H9 (cell line): ENCODE measurements at places on chromosomes 7 and 10. TPM values are rescaled to one million over a fixed set of nuclear protein-coding genes. Genes with fewer than 3 reads are reported as not detected.

DNA sequence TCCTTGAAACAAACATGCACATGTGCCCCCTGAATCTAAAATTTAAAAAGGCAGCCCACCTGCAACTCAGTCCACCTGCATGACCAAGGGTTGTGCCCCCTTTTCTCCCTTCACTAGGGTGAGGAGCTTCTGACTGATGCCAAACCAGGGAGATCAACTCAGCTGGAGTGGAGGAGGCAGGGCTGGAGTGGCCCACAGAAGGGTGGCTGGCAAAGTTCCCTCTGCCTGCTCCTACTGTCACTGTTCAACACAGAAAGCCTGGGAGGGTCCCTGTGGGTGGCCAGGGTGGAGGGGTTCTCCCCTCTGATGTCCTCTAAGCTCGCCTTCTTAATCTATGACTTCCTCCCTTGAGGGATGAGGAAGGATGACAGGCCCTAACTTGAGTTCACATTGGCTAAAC is 55.7 kb upstream of the ANTXRL start:
- peak; percentile 12 for DNase-seq

- peak; percentile 45 for DNase-seq
Measured at GRCh38 chr10:14397066-14397465, 66.3 kb upstream of the FRMD4A start.

- DNase-seq, result no peak
Measured at GRCh38 chr7:148045521-148045920, 545.0 kb upstream of the C7orf33 start.

GRCh38 chr7:151601521-151602305 is 82.0 kb upstream of the RHEB start:
- DNase-seq, result no peak

- DNase-seq, result no peak
Measured at GRCh38 chr7:105743351-105744090, 132.9 kb downstream of the ATXN7L1 start.

DNA sequence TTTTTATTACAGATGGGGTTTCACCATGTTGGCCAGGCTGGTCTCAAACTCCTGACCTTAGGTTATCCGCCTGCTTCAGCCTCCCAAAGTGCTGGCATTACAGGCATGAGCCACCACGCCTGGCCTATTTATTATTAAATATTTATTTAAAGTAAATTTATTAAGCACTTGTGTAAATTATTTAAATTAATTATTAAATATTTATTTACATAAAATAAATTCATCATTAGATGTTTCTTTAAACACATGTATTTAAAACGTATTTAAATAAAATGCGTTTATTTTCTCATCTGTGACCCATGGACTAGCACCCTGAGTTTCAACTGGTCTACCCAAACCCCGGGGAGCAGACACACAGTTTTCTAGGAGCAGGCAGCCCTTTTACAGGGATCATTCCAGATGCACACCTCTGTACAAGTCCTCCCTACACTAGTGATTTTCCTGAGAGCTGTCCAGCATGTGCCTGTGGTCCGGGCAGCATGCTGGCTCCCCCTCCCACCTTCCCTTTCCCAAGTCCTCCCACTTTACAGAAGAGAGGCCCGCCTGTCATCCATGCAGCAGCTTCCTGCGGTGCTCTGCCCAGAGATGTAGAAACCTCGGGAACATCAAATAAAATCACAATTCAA is 89.2 kb upstream of the ATP6V0A4 start:
- DNase-seq, result no peak

GRCh38 chr7:26306790-26307189 is 15.1 kb downstream of the SNX10 start:
- no peak for DNase-seq

GRCh38 chr7:133545618-133546017 is 292.7 kb downstream of the EXOC4 start:
- no peak for DNase-seq

- no peak for DNase-seq
Measured at GRCh38 chr7:138919911-138920310, 61.3 kb downstream of the KIAA1549 start.

DNA sequence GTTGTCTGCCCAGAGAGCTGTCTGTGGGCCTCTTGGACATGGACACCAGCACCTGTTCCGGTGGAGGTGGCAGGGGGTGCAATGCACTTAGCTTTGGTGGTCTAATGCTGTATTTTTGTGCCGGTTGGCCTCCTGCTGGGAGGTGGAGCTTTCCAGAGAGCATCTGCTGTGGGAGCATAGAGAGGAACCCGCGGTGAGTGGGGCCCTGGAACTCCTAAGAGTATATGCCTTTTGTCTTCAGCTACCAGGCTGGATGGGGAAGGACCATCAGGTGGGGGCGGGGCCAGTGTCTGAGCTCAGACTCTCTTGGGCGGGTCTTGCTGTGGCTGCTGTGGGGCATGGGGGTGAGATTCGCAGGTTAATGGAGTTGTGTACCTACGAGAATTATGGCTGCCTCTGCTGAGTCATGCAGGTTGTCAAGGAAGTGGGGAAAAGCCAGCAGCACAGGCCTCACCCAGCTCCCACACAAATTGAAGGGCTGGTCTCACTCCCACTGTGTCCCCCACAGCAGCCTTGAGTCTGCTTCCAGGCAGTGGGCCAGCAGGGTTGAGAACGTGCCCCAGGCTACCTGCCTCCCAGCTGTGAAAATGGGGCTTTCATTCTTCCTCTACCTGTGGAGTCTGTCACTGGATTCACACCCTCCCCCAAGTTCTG is 29.0 kb downstream of the JAKMIP3 start:
- DNase-seq, result peak; percentile 24

DNA sequence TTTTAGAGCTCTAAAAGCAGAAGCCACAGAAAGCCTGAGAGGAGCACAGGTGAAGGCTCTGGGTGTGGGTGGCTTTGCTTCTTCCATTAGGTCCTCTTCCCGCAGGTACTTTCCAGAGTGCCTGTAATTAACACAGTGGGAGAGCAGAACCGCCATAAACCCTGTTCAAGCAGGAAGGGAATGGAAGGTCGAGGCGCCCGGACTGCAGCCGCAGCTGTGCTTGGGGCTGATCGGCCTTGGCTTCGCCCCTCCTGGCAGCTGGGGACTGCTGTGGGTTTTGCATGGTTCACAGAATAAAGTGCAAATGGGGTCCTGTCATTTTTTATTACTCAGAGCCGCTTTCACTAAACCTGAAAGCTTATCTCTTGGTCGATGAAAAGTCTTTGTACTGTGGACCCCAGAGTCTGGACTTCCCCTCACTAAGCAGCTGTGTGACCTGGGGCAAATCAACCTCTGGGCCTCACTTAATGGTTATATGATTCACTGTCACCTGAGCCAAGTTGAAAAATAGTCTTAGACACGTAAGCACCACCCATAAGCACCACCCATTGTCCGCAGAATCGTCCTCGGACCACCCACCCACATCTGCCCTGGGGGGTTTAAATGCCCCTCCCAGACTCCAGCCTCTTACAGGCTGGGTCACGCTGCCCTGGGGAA is 100.9 kb downstream of the XRCC2 start:
- DNase-seq, result no peak

- no peak for DNase-seq
Measured at GRCh38 chr7:45064047-45064725, 24.6 kb downstream of the NACAD start.

- no peak for DNase-seq
Measured at GRCh38 chr10:113397047-113397446, 155.8 kb upstream of the HABP2 start.

DNA sequence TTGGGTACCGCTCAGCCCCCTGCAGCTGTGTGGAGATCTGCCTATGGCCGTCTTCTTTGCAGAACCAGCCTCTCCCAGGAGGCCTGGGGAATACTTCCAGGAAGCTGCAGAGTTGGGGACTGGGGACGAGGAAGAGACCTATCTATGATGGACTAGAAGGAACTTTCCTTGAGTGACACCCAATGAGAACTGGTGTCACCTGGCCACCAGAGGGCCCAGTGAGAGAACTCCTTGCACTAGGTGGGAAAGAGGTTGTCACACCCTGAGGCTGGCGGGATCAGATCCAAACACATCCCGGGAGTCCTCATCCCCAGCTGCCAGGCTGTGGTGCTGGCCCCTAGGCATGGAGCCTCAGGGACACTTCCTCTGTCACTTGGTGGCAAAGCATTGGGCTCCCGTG is 4.9 kb upstream of the GRID2IP start:
- peak; percentile 79 for DNase-seq

DNA sequence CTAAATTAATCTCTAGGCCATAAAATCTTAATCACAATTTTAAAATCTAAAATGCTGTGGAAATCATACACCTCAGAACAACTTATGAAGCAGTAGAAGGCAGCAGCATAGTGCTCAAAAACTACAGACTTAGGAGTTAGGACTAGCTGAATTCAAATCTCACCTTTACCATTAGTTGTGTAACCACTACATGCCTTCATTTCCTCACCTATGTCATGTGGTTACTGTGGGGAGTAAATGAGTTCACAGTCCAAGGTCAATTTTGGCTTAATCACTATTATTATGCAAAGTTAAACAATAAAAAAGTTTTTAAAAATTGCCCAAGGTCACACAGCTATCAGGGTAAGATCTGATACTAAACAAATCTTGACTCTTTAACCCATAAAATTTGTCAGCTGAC is 37.0 kb downstream of the SNX13 start:
- DNase-seq, result no peak

- no peak for DNase-seq
Measured at GRCh38 chr7:70316745-70317144, 718.5 kb downstream of the AUTS2 start.

- DNase-seq, result peak; percentile 69
Measured at GRCh38 chr10:124534231-124534798, 72.7 kb downstream of the LHPP start.

GRCh38 chr10:3538656-3539531 is 246.1 kb downstream of the KLF6 start:
- no peak for DNase-seq

DNA sequence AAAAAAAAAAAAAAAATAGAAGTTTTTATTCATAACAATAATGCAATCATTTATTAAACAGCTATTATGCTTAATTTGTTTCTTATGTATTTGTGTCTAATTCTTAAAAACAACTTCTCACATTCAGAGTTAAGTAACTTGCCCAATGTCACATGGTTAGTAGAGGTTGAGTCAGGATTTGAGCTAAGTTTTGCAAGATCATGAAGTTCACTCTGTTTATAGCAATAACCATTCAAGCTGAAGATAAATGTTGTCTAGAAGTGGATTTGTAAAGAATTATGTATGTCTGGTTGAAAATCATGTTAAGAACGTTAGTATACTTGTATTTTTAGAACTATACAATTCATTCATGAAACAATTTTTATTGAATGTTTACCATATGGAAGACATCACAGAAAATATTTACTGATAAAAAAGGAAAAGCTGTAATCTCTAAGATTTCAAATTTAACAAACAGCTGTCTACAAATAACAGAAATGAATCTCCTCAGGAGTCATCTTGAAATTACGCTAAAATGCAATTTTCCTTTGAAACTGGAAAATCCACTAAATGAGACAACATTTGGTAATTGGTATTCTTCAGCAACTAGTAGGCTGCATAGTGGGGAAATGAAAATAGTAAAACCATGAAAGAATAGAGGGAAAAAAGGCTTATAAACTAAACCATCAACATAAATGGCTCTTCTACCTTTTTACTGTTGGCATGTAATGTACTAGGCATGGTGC is 70.5 kb upstream of the AHR start:
- DNase-seq, result no peak

- peak; percentile 93 for DNase-seq
Measured at GRCh38 chr10:102678842-102679289, 34.6 kb downstream of the TRIM8 start.

- no peak for DNase-seq
Measured at GRCh38 chr10:114831186-114831867, 9.7 kb downstream of the FHIP2A start.

GRCh38 chr10:104077247-104077646 is 8.4 kb downstream of the COL17A1 start:
- DNase-seq, result peak; percentile 63

DNA sequence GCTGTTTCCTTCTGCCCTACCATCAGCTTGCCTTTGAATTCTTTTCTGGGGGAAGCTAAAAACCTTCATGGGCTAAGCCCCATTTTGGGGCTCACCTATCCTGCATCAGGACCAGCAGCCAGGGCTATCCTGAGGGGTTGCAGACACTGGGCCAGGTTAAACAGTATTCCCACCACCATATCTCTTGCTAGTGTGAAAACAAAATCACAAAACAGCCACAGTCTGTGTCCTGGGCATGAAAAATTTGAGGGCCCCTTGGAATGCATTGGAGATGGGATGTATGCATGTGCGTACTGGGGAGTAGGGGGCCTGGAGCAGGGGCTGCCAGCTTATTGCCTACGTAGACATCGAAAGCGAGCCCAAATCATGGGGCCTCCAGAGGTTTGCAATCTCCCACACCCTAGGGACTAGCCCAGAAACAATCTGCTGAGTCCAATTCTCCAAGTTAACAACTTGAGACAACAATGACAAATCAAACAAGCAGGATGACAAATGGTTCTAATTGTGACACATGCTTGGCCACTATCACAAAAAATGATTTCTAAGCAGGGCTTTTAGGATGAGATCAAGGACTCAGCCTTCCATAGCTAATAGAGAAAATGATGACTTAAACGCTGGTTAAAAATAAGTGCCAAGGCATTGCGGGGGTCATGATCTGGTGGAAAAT is 557.1 kb downstream of the KCNMA1 start:
- DNase-seq, result no peak

DNA sequence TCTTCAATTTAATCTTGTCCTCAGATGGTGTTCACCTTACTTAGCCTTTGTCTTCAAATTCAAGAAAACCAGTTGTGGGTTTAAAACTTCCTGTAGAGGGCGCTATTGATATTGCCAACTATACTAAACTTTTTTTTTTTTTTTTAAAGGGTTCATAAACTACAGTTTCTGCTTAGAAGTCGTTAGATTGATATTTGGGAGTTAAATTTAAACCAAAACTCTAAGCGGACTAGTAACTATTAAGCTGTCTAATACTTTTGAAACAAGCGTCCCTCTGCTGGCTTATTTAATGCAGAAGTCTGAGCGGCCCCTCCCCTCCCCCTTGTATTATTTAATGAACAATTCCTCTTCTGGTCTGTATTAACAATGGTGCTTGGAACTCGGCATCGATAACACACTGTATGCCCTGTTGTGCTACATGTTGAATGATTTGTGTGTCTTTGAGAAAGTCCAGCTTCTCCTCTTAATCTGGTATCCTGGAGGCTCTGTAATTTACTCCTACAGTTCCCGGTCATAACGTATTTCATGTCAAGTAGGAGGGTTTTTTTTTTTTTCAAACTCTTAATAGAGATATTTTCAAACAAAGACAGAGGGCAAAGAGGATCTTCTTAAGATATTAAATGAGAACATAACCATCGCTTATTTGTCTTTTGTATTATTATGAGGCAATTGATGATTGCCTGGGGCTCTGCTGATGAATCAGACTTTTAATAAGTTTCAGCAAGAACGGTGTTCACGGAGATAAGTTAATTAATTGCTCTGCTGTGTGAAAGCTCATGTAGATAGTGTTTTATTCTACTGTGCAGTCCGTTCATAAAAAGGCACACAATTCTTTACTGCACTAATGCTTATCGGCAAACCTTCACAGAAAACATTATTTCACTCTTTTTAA is 22.6 kb upstream of the CREB5 start:
- DNase-seq, result no peak

Gene CEP55
- total RNA-seq, result 16.1 and 17.8 TPM in 2 replicates

Gene CSTF2T
- 41.3 and 42.1 TPM in 2 replicates for total RNA-seq

Gene LIPN
- total RNA-seq, result not detected in 2 replicates

Gene ANKIB1
- 42.0 and 48.1 TPM in 2 replicates for total RNA-seq

Gene AASS
- total RNA-seq, result 383 and 398 TPM in 2 replicates

Gene PTF1A
- total RNA-seq, result not detected in 2 replicates

Gene OPN4
- total RNA-seq, result not detected in 2 replicates

Gene GNG11
- 0.64 and 0.68 TPM in 2 replicates for total RNA-seq

Gene TRIL
- total RNA-seq, result 3.1 and 3.3 TPM in 2 replicates

Gene ASZ1
- total RNA-seq, result not detected in 2 replicates

Gene GOLGA7B
- total RNA-seq, result 0.02 and 0.04 TPM in 2 replicates

Gene TES
- total RNA-seq, result 28.2 and 30.9 TPM in 2 replicates

Gene GLI3
- 43.0 and 45.0 TPM in 2 replicates for total RNA-seq

Gene SMIM30
- 31.1 and 32.3 TPM in 2 replicates for total RNA-seq

Gene ZC3HAV1L
- not detected in 2 replicates for total RNA-seq
